ENCODE measurements at places on chromosomes 3 and 15.

DNA sequence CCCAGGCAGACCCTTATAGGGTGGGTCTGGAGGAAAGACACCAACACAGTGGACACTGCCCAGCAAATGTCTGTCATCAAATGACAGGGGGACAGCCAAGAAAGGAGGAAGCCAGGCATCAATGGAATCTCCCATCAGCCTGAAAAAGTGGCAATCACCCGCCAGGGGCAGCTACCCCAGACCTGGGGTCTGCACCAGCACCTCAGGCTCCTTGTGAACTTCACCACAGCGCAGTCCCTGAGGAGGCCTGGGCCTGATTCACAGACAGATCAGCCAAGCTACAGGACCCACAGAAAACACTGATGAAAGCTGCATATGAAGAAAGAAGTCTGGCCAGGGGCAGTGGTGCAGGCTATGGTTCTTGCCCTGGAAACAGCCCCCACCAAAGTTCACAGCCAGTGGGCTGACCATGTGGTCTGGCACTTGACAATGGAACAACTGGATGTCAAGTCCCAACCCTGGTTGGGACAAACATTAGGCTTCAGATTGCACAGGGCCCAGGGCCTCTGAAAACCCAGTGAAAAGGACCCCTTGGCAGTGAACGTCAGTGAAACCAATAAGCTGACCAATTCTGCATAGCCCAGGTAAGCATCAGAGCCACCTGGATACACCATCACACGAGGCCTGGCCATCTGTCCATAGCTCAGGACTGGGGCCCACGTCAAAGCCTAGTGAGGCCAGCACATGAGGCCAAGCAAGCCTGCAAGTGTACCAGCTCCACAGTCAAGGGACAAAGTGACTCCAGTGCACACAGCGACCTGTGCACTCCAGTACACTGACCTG is 29.1 kb downstream of the ALS2CL start:
- no peak for DNase-seq

GRCh38 chr3:160981217-160981938 is 123.8 kb downstream of the B3GALNT1 start:
- DNase-seq: no peak

- peak; percentile 72 for DNase-seq
These were observed 149.5 kb downstream of the SMAD6 start for GRCh38 chr15:66851311-66852063.

DNA sequence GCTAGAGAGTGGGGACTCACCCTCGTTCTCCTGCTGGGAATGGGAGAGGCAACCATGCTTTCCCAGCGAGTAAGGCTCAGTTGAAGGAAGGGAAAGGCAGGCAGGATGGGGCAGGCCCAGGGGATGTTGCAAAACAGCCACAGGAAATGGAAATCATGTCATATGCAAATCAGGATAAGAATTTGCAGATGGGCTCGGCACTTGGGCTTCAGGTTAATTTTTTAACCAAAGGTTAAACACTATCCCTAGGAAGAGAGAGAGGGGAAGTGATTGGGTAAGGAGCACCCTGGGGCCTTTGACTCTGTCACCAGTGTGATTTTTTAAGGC is 14.6 kb upstream of the PLA2G4E start:
- DNase-seq: no peak

GRCh38 chr3:114034787-114035545 is 21.4 kb downstream of the CCDC191 start:
- peak; percentile 7 for DNase-seq

DNA sequence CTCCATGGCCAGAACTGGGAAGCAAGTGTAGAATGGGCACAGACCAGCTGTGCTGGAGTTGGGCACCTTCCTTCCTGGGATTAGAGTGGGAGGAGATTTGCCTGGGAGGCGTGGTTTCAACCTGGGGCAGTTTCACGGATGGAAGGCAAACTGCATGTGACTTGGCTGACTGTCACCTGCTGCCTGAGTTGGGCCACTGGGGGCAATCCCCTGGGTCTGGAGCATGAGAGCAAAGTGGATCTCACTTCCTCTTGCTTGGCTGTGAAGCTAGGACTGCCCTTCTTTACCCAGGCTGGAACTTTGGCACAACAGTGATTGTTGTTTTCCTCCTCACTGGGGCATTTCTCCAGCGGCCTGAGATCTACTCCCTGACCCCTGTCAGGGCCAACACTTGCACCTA is 1247.0 kb upstream of the EPHA6 start:
- DNase-seq: no peak

- DNase-seq: peak; percentile 56
These were observed at the start of gene ABCF3 for GRCh38 chr3:184186184-184186901. TSS of gene ABCF3 (plus strand) at chr3:184186199. CDS start at chr3:184186208, 9 bp downstream.

GRCh38 chr3:70180664-70181063 is 131.8 kb downstream of the MDFIC2 start:
- DNase-seq: no peak

GRCh38 chr15:83571820-83572707 is 81.9 kb upstream of the ADAMTSL3 start:
- DNase-seq: peak; percentile 9

GRCh38 chr15:25717457-25718168 is 145.5 kb downstream of the ATP10A start:
- DNase-seq: no peak

DNA sequence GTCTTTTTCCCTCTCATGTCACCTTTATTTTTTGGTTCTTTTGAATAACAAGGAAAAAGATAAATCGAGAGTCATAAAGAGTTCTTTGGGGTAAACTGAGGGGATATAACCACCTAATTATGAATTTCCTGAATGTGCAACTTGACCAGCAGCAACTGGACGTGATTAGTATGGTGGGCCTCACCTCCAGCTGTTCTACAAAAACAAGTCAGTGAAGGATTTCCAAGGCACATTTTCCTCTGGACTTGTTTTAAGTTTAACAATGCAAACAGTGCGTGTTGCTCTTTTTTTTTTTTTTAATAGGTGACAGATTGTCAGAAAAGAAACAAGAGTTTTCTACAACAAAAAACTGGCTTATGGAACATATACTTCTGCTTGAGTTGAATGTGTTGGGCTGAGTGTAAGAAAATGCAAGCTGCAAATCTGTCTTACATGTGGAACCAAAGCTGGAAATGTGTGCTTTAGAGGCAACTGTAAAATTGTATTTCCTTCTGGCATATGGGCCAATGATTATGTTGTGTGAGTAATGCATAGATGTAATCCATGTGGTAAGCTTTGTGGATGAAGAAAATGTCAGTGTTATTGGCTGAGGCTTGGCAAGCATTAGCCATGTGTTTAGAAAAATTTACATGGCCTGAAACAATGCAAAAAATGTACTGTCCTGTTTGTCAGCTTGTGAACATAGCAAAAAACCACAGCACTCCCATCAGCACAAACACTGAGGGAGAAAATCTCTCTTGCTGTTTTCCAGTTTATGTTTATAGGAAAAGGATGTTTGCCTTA is 44.5 kb upstream of the FNDC3B start:
- DNase-seq: no peak

- no peak for DNase-seq
These were observed 365.7 kb upstream of the TPM1 start for GRCh38 chr15:62676891-62677290.

- DNase-seq: no peak
These were observed 188.1 kb upstream of the CHRM5 start for GRCh38 chr15:33780011-33780768.

GRCh38 chr3:188287762-188288505 is 134.0 kb downstream of the LPP start:
- no peak for DNase-seq

- DNase-seq: no peak
These were observed 7.7 kb downstream of the ITPKA start for GRCh38 chr15:41501191-41501917.

DNA sequence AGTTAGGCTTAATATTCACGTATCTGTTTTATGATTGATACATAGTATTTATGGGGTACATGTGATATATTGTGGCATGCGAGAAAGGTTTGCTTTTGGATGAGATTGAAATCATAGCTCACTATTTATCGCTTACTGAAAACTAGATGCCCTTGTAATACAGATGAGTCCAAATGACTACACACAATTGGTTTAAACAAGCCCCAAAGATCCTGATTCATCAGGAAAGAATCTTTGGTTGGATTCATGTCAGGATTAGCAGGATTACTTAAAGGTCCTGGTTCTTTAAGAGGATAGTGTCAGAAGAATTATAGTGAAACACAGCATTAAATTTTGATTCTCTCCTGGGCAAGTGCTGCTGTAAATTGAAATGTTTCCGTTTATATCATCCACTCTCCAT is 18.6 kb upstream of the AADAC start:
- DNase-seq: no peak

- DNase-seq: no peak
These were observed 10.6 kb downstream of the GRM2 start for GRCh38 chr3:51717446-51717845.

- no peak for DNase-seq
These were observed 1.1 kb downstream of the FAM107A start for GRCh38 chr3:58575971-58576652.

GRCh38 chr15:42619656-42620371 is 44.4 kb downstream of the STARD9 start:
- no peak for DNase-seq

DNA sequence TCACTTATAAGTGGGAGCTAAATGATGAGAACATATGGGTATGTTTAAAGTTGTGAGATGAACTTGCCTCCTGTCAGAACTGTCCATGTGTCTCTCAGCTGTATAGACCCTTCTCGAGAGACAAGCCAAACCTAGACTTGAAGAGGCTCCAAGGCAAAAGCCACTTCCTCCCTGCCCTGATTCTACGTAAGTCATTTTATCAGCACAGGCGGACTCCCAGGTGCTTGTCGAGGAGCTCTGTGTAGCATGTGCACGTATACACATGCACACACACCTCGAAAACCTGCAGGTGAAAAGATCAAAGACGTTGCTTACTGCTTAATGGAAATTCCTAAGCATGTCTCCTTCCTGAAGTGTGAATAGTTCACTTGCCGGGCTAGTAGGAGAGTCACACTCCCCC is 5.6 kb upstream of the CLEC3B start:
- no peak for DNase-seq

DNA sequence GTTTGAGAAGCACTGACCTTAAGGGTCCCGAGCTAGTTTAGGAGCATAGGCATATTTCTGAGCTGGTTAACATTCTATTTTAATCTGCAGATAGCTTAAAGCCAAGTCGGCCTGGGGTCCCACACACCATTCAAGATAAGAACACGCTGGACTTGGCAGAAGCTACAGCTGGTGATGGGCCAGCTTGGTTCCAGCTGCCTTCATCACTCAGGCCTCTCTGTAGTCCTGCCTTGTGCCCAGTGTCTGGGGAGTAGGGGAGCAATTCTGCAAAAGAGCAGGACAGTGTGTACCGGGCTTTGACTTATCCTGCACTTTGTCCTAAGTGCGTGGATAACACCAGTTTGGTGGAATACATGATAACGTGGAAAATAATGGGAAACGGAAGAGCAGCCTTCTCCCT is 164.5 kb downstream of the MEGF11 start:
- DNase-seq: no peak

- DNase-seq: no peak
These were observed 9.2 kb downstream of the CRTAP start for GRCh38 chr3:33122991-33123390.

DNA sequence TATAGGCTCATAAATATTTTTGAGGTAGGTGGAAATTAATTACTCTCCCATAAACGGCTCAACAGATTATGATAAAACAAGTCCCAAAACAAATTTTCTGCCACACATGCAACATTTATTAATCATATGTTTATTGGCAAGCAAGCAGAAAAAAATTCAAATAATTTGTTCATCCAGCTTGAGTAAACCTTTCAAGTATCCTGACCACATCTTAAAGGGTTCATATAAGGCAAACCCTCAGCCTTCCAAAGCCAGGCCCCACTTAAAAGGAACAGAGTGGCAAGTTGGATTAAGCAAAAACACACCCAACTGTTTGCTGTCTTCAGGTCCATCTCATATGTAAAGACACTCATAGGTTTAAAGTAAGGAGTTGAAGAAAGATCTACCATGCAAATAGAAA is 1042.3 kb downstream of the DIPK2A start:
- no peak for DNase-seq

DNA sequence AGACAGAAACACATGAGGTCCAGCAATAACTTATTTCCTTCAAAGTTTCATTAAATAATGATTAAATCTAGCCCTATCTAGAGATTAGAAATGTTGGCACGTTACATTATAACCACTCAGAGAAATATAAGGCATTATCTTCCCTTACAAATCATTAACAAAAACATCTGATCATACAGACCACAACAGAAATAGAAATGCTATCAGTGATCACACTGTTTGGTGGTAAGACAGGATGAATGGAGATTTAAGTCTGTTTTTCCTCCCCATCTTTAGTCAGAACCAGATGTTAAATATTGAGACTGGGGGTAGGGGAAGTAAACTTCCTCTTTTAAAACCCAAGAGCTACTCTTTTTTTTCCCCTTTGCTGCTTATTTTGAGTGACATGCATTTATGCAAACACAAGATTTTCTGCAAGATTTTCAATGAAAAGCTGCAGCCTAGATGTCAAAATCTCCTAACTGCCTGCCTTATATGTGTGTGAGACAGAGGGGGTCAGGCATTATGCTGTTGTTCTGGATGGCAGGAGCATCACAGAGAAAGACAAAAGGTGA is 70.4 kb downstream of the CBLB start:
- DNase-seq: no peak

DNA sequence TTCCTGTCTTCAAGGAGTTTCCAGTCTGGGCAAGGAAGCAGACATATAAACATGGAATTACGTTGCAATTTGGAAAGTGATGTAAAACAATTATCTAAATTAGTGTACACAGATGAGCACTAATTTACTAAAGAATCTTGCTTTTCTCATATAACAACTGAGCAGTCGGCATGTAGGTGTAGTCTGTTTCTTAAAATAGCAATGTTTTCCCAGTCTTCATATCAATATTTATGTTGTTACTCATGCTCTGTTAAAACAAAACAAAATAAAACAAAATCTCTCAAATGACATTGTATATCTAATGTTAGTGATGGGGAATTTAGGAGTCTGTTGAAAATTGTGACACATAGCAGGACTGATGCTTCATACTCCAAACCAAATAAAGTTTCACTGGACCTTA is 75.6 kb downstream of the SAMMSON start:
- DNase-seq: no peak

GRCh38 chr3:72274493-72275330 is 489.8 kb upstream of the PROK2 start:
- DNase-seq: peak; percentile 62

- no peak for DNase-seq
These were observed 15.5 kb downstream of the RABL3 start for GRCh38 chr3:120726791-120727190.

- no peak for DNase-seq
These were observed 267.0 kb upstream of the UMPS start for GRCh38 chr3:124463234-124463633.

- no peak for DNase-seq
These were observed 78.7 kb downstream of the FAIM start for GRCh38 chr3:138687236-138687635.

GRCh38 chr15:33543957-33544356 is 233.2 kb downstream of the RYR3 start:
- no peak for DNase-seq
